ENCODE measurements at places on chromosomes 3 and 15. TPM values are rescaled to one million over a fixed set of nuclear protein-coding genes. Genes with fewer than 3 reads are reported as not detected.

The TEX9 gene
- 0.19 TPM for polyA plus RNA-seq

The DYNLT2B gene
- polyA plus RNA-seq = 4.3 TPM

The PODXL2 gene
- 0.72 TPM for polyA plus RNA-seq

The DNAH12 gene
- polyA plus RNA-seq = not detected

The ZIC1 gene
- not detected for polyA plus RNA-seq

The ARGFX gene
- polyA plus RNA-seq = not detected

The INKA1 gene
- 3.0 TPM for polyA plus RNA-seq

The SERPINI1 gene
- 10.7 TPM for polyA plus RNA-seq

The AP3B2 gene
- polyA plus RNA-seq = 0.06 TPM

The XCR1 gene
- 0.03 TPM for polyA plus RNA-seq

The IL12A gene
- 1.1 TPM for polyA plus RNA-seq

The ALDH1A2 gene
- 1.9 TPM for polyA plus RNA-seq

The VIPR1 gene
- polyA plus RNA-seq = 3.5 TPM

DNA sequence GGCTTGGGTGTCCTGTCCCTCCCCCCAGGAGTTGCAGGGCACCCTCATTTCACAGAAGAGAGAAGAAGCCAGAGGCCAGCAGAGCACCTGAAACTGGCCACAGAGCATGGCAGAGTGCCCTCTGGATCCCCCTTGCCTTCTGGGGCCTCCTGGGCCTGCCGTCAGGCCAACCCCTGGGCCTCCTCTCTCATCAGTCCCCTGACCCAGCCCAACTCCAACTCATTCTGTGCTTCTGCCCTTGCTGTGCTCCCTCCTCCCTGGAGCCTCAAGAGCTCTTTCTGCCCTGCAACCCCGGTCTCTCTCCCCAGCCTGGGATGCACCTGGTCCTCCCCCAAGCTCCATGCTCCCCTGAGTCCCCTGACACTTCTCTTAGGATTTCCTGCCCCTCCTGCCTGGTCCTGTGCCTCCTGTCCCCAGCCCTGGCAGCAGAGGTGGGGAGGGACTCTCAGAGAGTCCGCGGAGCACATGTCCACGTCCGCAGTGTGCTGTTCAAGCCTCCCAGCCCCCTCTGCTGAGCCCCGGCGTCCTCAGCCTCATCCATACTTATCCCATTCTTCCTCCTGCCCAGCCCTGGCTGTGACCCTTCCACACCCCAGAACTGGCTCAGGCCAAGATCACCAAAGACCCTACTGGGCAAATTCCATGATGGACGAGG lies 30.5 kb upstream of the CACNA2D2 start:
- DNase-seq = no peak

- no peak for DNase-seq
Observed at GRCh38 chr15:74960995-74961588, 4.5 kb upstream of the RPP25 start.

DNA sequence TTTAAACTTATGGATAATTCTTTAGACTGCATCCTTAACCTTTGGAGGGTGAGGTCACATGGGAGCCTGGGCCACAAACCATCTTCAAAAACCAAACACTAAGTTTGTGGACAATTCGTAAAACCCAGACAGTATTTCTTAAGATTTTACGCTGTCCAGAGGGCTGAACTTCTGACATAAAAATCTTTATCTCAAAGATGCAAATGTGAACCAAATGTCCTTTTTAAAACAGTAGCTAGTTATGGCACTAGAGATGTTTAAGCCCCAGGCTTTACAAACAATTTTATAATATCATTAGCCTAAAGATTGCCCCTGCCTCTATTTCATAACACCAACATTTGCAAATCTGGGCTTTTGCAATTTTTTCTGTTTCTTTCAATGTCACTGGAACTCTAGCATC lies 287.2 kb downstream of the SATB1 start:
- DNase-seq = no peak

DNA sequence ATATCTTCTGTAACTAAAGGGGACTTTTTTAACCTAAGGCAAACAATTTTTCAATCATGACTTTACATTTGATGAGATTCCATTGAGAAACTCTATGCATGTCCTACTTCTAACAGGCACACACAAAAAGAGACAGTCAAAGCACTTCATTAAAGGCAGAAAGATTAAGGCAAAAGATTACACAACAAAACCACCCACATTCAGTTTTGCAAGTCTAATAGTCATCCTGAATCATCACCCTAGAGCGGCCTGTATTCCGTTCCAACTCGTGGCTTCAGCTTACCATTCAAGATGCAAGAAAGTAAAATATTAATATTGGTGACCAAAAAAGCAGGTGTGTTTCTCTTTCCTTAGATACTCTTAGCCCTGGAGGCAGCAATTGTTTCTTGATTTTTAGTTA lies 205.9 kb downstream of the P3H2 start:
- no peak for DNase-seq

GRCh38 chr15:20340331-20340811 lies 201.2 kb downstream of the GOLGA6L6 start:
- peak; percentile 64 for DNase-seq

DNA sequence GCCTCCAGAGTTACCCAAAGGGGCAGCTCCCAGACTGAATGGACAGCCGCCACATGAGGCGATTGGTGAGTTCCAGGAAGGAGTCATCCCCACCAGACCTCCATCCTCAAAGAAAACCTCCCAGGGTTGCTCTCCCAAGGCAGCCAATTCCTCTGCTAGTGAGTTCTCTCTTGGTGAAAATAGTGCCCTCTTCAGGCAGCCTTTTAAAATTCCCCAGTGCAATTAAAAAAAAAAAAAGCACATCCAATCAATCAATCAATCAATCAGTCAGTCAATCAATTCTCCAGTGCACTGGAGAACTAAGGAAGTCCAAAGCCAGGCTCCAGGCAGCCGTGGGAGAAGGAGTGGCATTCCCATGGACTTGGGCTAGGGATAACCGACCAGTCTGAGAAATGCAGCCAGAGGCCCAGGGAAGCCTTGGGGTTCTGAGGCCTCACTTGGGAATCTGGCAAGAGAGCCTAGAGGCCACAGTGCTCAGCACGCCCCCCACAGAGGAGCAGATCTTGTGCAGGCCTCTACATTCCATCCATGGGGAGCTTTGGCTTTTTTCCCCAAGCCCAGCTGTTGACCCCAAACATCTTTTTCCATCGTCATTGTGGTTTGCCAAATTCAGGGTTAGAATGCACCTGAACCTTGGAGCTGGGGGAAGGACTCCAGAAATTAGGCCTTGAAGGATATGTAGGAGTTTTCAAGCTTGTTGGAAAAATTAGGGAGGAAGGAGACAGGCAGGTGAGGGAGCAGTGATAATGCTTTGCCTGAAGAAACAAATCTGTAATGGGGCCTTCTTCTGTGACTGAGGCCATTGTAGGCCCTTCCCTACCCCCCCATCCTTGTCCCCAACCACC lies 4.8 kb downstream of the PAQR5 start:
- no peak for DNase-seq

- no peak for DNase-seq
Observed at GRCh38 chr15:68360721-68361120, 71.2 kb downstream of the ITGA11 start.

- DNase-seq = no peak
Observed at GRCh38 chr15:67307156-67307555, 52.6 kb downstream of the IQCH start.

DNA sequence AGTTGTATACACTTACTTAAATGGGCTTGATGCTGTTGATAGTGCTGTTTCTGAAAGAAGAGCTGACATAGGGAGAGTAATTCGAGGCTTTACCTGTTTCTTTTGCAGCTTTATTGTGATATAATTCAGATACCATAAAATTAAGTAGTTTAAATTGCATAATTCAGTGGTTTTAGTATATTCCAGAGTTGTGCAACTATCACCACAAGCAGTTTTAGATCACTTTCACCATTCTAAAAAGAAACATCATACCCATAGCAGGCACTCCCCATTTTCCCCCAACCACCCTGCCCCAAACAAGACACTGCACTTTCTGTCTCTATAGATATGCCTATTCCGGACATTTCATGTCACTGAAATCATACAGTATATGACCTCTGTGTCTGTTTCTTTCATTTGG lies 98.5 kb downstream of the MTHFS start:
- no peak for DNase-seq

DNA sequence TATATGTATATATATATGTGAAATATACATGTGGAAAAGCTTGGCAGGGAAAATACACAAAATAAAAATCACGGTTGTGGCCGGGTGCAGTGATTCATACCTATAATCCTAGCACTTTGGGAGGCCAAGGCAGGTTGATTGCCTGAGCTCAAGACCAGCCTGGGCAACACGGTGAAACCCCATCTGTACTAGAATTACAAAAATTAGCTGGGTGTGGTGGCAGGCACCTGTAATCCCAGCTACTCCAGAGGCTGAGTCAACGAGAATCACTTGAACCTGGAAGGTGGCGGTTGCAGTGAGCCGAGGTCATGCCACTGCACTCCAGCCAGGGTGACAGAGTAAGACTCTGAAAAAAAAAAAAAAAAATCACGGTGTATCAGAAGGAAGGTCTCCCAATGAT lies 20.8 kb upstream of the ARHGEF3 start:
- no peak for DNase-seq

DNA sequence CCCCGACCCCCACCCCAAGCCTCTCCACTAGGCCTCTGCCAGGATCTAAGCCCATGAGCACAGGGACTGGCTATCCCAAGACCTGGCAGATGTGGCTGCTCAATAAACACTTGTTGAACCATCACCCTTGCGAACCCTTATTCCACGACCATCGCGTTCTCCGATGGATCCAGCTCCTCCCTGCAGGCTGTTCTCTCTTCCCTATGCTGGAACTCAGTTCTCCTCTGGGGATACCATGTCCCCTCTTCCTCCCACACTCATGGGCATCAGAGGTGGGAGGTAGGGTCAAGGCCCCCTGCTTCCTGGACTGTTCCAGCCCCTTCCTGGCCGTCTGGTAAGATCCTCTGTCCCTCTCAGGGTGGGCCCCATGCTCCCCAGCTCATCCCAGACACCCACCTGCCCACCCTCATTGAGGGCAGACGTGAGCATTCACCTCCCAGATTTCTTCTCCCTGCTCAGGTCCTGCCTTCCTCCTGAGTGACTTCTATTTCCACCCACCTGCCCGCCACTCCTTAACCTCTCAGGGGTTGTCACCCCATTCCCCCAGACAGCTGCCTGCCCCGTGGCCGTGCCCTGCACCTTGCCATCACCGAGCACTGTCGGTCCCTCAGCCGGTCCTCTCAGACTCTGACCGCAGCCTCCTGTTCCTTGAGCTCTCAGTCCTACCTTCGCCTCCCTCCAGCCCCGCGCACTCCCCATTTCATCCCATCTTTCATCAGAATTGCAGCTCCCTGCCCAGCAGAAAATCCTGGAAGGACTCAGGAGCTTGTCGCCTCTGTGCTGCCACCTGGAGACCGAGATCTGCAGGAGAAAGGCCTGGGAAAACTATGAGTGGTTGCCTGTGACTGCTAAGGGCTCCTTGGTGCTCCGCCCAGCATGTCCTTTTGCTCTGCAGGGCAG lies 42.0 kb downstream of the PML start:
- no peak for DNase-seq

DNA sequence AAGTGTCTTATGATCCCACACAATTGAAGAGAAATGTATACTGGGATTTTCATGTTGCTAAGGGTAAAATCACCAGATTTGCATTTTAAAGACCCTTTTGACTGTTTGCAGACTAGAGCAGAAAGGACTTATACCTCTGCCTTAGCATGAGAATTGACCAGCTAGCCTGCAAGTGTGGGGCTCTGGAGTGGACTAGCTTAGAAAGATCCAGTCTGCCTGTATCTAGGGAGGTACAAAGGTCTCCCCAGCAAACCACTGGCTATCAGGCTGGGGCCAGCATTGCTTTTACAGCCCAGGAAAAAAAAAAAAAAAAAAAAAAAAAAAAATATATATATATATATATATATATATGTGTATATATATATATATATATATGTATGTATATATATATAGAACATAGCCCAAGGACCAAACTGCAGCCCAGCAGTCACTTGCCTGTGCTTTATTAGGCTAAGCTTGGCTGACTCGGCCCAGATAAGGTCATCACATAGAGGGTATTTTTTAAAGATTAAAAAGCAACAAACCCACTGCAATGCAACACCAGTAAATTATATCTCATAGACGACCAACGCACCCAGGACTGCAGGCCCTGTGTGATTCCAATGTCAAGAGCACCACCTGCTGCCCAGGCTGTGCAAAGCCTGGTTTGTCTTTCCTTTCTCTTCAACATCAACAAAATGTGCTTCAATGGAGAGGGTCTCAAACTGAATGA lies 63.7 kb downstream of the DCLK3 start:
- peak; percentile 48 for DNase-seq

DNA sequence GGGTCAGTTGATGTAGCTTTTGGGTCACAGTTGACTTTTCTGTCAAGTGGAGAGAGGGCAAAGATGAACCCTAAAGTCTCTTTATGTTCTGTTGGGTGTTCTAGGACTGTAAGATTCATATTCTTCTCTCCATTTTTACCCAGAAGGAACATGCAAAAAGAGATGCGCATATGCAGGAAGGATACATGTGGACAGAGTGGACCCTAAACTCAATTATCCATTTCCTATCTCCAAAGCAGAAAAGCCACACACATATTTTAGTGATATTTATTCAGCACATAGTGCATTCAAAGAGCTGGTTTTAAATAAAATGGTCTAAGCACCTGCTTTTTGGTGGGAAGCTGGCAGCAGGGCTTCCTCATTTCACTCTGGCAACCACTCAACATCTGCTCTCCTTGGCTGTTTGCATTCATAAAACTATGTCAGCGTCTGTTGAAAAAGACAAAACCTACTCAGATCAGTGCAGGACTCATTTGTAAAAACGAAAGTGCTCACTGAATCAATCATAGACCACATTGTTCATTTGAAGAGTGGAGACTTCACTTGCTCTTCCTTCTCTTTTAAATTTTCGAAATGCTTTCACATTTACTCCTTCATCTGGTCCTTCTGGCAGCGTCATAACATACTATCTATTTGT lies 96.6 kb downstream of the SEMA6D start:
- no peak for DNase-seq

DNA sequence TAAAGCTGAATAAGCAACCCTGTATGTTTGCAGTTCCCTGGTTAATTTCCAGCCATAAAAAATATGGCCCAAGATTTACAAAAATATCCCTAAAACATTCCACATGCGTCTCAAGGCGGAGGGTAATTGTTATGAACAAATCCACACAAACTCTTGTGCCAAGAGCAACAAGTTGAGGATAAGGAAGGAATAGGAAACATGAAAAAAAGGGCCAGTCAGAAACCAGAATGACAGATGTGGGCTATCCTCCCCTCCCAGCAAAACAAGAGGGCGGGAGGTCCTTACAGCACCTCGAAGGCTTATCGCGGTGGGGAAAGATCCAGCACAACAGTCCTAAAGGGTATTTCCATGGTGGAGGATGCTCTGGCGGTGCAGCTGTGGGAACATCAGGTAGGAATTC lies 155.6 kb upstream of the HES1 start:
- DNase-seq = peak; percentile 45
